ENCODE measurements at places on chromosomes 6 and 20.

GRCh38 chr20:24160563-24161281 is 172.1 kb upstream of the GGTLC1 start:
- peak; percentile 72 for DNase-seq

DNA sequence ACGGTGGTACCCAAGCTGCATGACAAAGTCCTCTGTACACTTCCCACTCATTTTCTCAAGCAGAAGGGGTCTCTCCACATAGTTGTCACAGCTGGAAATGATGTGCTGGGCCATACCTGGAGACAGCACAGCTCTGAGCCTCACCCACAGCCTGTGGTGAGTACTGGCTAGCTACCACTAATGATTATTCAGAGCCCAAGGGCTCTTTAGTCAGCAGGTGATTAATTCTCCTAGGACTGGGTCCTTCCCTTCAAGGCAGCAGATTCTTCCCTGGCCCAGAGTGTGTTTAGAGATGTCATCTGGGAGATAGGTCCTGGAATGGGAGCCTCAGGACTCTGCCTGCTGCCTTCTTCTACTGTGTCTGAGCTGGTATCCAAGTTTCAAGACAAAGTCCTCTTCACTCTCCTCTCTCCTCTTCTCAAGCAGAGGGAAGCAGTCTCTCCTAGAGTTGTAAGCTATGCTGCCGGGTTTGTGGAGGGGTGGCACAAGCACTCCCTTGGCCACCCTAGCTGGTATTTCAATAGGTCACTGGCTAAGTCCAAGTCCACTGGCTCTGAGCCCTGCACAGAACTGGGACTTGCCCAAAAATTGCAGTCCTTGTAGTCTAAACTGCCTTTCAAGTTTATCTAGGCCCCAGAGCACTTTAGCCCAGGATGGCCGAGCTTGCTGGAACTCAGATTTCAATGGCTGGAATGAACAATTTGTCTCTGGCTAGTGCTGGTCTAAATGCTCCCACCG is 49.8 kb upstream of the VGLL2 start:
- DNase-seq = no peak

DNA sequence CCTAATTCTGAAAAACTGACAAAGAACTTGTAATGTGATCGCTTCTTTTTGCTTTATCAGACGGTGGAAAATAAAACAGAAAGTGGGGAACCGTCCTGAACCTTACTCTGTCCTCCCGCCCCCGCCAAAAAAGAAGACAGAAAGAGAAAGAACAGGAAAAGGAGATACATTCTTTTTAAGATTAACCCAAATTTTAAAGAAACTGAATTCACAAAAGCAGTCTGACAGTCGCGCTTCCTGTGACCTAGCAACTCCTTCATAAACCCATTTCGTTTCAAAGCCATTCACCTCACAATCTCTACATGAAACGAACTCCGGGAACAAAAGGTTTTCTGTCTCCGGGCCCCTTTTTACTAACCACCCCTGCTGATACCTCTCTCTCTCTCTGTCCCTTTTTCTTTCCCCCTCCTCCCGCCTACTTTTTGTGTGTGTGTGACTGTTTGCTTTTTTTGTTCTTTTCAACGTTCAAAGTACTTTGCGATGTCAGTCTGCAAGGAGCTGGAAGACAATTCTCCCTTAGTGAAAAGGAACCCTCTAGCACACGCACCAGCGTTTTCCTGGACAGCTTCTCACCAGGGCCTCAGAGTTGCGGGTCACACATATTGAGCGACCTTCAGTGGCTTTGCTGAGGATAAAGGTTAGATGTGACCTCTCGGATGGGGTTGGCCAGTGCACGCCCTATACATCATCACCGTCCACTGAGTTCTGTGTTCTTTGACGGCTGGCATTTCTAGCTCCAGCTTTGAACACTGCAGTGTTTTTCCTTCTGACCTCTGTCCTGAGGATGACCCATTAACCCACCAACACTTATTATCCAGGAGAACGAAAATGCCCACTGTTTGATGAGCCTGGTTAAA is 530 bp upstream of the NEDD9 start:
- DNase-seq = peak; percentile 54

DNA sequence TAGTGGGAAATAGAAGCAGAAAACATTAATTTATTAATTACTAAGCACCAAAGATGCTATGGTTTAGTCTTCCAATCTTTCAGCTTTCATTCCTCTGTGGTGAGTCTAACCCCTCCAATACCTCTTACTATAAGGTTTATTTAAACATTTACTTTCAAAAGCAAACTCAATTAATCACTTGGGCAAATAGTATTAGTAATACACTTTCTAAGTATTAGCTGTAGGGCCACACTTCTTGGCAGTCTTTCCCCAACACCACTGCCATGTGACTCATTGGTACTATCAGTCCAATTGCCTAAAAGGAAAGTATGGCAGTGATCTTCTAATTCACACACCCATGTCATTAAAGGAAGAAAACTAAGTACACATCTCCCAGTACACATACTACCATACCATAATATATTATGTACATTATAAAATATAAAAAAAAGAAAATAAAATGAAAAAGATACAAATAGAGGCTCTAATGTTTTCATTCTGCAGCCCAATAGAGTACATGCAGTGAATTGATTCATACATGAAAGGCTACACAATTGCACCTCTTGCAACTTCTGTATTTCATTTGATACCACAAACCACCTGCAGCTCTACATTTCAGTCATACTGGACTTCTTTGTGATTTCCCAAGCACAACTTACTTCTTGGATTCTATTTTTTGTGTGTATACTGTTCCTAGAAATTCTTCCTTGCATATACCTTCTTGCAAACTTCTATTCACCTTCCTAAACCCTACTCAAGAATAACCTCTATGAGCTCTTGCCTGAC is 218.6 kb downstream of the PKHD1 start:
- no peak for DNase-seq

DNA sequence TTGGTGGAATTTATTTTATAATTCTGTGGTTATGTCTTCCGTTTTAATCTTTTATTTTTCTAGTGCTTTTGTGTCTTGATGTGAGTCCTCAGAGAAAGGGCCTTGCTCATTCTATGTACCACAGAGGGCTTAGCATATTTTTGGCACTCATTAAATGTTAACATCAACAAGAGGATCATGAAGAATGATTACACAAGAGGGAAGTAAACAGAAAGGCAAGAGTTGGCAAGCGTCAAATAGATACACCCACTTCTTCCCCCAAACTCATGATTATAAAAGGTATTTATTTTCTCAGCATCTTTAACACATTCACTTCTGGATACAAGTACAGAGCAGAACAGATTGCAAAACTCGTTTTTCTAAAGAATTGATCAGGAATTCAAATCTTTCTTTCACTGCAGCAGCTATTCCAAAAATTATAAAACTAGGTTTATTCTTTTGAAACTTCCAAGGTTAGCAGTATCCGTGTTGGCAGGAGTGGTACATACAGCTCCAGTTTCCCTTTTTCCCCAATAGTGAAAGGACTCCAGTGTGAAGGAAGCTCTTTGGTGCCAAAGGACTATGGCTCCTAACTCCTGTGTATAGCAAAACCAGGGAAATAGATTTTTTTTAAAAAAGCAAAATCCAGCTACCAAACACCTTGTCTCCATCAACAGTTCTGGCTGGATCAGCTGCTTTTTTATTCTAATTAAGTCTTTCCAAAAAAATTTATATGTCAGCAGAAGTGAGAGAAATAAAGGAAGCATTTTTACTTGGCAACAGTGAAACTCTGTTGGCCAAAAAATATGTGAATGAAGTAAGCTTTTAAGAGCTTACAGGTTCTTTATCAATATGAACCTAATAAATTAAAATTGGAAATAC is 221.9 kb downstream of the ADGRG6 start:
- no peak for DNase-seq

- no peak for DNase-seq
These were observed 1.6 kb downstream of the PSMA7 start for GRCh38 chr20:62141397-62142251.

GRCh38 chr6:143248359-143248758 is 187.7 kb downstream of the AIG1 start:
- no peak for DNase-seq

GRCh38 chr6:105815661-105816555 is 270.2 kb upstream of the PRDM1 start:
- no peak for DNase-seq

DNA sequence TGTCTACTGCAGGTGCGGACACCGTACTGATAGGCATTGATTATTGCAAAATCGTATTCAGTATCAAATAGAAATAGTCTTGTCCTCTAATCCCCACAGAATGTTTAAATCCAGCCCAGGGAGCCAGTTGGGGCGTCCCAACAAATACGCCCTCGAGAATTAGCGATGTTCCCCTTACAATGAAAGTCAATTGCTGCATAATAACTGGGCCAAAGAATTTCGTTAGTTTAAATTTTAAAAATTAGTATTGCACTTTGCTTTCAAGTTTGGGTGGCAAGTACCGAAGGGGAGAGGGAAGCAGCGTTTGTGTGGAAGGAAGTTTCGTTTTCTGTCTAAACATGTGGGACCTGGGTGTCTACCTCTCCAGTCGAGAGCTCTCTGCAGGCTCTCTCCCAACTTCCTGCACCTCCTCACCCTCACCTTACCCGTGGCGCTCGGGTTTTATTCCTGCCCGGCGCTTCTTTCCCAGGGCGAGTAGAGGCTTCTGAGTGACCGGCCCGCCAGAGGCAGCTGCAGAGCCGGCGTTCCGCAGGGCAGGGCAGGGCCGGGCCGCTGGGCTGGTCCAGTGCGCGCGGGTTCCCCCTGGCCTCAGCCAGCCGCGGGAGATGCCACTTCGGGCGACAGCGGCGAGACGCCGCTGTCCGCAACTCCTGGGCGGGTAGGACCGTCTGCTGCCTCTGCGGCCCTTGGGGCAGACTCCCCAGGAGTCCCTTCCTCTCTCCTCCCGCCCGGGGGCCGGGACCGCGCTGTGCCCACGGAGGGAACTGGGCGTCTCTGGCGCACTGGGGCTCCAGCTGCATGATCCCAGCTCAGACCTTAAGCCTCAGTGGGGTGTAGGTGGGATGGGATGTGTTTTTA is 862 bp upstream of the TFAP2C start:
- no peak for DNase-seq

DNA sequence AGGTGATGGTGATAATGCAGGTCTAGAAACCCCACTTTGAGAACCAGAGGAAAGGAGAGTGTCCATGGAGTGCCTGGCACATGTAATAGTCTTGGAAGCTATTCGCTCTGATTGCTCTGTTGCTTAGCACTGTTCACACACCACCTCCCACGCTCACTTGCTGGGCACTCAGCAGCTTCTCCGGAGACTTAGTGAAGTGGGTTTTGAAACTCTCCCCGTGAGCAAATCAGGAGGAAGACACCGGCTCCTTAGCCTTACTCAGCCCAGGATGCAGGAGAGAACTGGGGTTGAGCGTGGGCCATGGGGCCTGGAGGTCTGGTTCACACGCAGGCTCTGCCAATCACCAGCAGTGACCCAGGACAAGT is 22.2 kb downstream of the BMP7 start:
- no peak for DNase-seq

DNA sequence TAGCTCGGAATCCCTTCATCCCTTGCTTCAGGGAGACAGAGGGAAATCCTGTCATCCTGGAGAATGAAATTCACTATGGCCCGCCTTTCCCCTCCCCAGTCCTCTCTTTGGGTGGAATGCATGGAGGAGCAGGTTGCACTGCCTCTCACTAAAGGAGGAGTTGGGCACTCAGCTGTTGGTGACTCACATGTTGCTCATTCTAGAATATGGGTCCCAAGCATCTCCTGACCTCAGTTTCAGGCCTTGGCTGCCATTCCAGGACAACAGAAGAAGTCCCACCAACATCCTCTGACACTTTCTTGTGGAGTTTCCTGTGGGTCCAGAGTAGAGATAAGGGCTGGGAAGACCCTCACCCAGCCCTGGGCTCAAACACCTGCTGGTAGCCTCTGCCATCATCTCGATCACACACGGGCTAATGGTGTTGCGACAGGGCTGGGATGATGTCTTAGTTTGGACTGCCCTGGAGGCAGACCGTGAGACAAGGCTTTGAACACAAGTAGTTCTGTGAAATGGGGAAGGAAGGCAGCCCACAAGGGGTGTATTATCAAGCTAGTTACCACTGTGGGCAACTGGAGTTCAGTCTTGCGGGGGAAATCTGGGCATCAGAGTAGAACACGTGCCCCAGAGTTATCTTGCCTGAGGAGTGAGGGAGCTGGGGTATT is 52.4 kb upstream of the RNF24 start:
- peak; percentile 32 for DNase-seq

GRCh38 chr6:80380566-80380965 is 274.1 kb downstream of the BCKDHB start:
- DNase-seq = no peak
